ENCODE measurements at places on chromosomes 1 and 21.
A peak's percentile ranks its signal among the peaks of the same experiment; 100 is the strongest.

GRCh38 chr1:19044975-19045831, 88.7 kb upstream of the IFFO2 start:
- DNase-seq, result peak; percentile 79

DNA sequence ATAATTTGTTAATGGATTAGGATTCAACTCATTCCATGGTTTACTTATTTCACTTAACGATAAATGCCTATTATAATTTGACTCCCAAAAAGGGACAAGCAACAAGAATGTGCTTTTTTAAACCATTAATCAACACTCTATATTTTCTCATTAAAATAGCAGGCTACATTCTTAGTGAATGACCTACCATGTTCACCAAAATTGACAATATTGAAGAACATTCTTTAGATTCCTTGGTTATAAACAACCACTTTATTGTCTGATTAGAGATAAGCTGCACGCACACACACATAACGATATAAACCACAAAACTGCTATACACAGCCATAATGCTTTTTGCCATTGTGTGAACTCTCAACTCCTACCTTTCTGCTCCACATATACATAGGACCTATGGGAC, 75.4 kb upstream of the LRRC7 start:
- no peak for DNase-seq

- no peak for DNase-seq
Measured at GRCh38 chr1:217493290-217493689, 137.6 kb downstream of the GPATCH2 start.

DNA sequence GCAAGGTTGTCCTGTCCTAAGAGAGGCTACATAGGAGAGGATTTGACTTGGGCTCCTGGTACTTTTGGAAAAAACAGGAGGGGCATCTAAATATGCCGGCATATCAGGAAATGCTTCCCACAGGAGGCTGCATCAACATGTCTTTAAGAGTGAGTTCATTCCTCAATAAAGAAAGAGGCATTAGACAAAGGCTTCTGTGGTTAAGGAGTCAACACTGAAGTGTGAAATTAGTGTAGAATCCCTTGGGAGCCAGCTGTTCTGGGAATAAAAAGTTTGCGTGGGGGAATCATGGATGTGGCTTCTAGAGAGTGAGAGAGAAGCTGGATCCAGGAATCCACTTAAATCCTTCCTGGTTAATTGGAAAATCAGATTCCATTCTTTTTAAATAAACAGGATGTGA, 69.5 kb downstream of the DNM3 start:
- no peak for DNase-seq

DNA sequence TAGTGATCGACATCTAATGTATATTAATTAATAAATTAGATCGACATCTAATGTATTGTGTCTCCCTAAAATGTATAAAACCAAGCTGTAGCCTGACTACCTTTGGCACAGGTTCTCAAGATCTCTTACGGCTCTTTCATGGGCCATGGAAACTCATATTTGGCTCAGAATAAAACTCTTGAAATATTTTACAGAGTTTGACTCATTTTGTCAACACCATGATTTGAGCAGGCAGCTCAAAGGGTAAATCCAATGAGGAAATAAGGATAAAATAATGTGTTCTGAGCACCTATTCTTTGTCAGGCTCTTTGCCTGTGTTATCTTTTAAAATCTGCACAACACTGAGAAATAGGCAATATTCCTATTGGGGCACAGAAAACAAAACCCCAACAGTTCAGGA, 223.4 kb upstream of the DUSP10 start:
- DNase-seq, result no peak

- DNase-seq, result no peak
Measured at GRCh38 chr1:156584813-156585212, 5.3 kb downstream of the TTC24 start.

GRCh38 chr1:239879321-239880170, 212.1 kb upstream of the FMN2 start:
- DNase-seq, result no peak

GRCh38 chr1:214370615-214371014, 89.7 kb downstream of the SMYD2 start:
- DNase-seq, result no peak

GRCh38 chr1:197632005-197632404, 143.3 kb downstream of the DENND1B start:
- DNase-seq, result no peak

- DNase-seq, result no peak
Measured at GRCh38 chr1:66364578-66365391, 169.2 kb upstream of the SGIP1 start.

DNA sequence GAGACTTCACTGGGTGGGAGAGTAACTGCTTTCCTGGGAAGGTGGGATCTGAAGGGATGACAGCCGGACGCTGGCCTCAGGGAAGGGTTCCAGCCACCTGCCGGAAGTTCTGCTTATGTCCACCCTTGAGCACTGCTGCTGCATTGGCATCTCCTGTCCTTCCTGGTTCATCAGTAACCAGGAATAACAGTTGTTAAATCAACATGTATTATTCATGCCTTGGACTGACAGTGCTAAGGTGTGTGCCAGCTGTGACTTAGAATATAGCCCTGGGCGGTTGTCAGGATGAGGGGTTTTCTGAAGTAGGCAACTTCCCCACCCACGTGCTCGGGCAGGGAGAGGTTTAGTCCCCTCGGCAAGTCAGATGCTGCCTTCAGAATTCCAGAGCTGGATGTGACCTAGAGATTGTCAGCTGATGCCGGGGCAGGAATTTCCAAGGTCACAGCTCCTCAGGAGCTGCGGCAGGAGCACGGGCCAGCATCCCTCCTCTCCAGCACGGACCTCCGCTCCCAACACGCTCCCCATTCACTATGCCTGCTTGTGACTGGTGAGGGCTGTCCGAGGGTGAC, 17.9 kb downstream of the CLDN14 start:
- DNase-seq, result no peak

- no peak for DNase-seq
Measured at GRCh38 chr1:61341426-61341825, 259.1 kb downstream of the NFIA start.

DNA sequence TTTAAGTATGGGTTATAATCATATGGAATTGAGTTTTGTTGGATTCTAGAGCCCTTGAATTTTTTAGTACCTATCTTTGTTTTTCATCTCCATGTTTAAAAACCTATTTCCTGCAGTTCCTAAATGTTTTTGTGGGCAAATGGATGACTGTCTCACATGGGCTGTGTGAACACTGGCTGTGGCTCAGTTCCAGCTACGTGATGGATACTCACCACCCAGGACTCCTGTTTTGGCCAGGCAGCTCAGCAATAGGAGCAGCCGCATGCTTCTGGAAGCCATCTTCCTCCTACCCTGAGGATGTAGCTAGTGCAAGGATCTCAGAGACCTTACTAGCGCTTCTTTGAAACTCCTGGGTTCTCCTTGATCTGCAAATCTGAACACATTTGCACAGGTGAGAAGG, 2.8 kb downstream of the REG4 start:
- no peak for DNase-seq

GRCh38 chr21:16578912-16579311, 849.1 kb downstream of the USP25 start:
- no peak for DNase-seq

DNA sequence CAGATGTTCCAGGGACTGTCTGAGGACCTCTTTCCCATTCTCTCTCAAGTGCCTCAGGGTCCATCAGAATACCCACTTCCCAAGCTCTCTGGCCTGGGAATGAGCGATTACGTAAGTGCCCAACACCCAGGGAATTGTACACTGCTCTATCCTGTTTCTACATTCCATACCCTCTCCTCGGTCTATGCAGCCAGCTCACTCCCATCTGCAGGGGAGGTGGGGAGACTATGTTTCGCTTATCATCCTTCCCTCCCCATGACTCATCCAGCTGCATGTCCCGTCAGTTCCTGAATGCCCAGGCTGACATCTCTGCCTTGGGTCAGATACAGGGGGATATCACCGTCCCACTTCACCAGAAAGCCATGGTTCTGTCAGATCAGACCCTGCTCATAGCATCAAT, 34.5 kb upstream of the CD1D start:
- DNase-seq, result no peak

GRCh38 chr1:219692981-219693380, 80.1 kb upstream of the ZC3H11B start:
- no peak for DNase-seq

GRCh38 chr1:219413536-219413935, 199.4 kb downstream of the ZC3H11B start:
- no peak for DNase-seq

- DNase-seq, result no peak
Measured at GRCh38 chr1:167541610-167542009, 12.0 kb downstream of the CREG1 start.

- no peak for DNase-seq
Measured at GRCh38 chr21:25461725-25462124, 145.6 kb downstream of the MRPL39 start.

DNA sequence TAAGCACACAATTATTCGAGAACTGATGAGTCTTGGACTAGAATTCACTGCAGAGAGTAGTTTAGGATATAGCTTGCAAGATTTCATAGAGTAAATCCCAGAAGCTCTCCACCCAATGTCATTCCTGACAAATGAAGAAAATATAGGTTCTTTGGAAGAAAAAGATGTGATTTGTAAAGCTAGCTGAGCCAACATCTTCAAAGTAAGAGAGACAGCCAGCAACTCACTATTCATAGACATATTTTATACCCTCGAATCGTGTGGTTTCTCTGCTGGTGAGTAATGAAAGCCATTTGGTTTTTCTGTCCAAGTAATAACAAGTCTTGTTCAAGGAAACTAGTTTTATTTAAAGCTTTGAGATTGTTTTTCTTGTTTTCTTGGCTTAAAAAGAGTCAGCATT, 165.7 kb upstream of the SYT6 start:
- DNase-seq, result no peak

DNA sequence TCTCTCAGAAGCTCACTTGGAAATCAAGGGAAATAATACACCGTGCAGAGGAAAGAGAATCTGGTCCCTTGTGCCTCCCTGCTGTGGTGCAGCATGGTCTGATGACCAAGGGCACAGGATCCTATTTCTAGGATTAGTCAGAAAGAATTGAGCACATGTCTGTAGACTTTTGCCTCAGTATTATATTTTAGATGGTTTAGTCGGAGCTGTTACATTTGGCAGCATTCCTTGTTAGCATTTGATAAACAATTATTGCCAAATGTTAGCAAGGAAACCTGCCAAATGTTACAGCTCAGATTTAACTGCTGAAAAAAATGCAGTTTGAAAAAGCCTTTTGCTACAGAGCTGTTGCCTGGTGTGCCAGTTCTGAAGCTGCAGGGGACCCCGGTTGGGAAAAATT, 183.5 kb upstream of the DPYD start:
- DNase-seq, result no peak

GRCh38 chr1:39061951-39062350, 35.8 kb downstream of the NDUFS5 start:
- DNase-seq, result no peak

- no peak for DNase-seq
Measured at GRCh38 chr1:44924835-44925464, 61.4 kb downstream of the EIF2B3 start.

DNA sequence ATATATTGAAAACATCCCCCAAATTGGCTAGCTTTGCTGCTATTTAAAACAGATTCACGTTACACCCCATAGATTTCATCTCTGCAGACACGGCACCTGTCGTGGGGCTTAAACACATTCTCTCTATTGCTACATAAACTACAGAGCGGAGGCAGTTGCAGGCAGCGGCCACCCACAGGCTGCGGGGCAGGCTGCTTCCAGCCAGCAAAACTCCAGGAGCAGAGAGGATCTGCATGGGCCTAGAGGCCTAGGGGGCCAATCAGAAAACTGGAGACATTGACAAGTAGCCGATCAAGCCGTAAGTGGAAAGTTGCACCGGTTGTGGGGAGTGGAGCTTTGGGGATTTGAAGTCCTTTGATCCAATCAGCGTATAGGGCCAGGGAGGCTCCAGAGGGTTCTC, 129.0 kb upstream of the KLHDC7A start:
- no peak for DNase-seq

GRCh38 chr1:115671176-115671934, 29.6 kb downstream of the VANGL1 start:
- no peak for DNase-seq

DNA sequence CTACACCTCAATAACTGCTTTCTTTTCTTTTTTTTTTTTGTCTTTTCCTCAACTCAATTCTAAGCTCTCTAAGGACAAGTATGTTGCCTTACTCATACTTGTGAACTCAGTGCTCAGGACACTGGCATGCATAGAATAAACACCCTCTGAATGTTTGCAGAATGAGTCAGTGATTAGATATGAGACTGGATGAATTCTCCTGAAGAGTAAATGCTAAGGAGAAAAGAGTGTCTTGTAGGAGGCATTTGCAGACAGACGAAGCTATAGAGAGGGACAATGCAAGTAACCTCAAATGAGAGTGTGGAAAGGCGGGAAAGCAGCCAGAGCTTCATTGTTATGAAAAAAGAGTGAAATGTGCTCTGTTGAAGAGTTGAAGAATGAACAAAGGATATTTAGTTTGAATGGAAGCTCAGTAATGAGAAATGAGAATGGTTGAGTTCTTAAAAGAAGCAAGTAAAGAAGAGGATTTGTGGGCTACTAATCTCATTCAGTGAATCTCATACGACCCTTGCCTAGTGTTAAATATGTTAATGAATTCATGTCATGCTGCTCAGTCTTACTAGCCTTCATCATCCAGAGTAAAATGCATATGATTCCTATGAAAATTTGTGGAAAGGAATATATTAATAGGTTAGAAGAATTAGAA, 166.1 kb upstream of the DPYD start:
- no peak for DNase-seq
